ENCODE measurements at places on chromosomes 3 and 15.

DNA sequence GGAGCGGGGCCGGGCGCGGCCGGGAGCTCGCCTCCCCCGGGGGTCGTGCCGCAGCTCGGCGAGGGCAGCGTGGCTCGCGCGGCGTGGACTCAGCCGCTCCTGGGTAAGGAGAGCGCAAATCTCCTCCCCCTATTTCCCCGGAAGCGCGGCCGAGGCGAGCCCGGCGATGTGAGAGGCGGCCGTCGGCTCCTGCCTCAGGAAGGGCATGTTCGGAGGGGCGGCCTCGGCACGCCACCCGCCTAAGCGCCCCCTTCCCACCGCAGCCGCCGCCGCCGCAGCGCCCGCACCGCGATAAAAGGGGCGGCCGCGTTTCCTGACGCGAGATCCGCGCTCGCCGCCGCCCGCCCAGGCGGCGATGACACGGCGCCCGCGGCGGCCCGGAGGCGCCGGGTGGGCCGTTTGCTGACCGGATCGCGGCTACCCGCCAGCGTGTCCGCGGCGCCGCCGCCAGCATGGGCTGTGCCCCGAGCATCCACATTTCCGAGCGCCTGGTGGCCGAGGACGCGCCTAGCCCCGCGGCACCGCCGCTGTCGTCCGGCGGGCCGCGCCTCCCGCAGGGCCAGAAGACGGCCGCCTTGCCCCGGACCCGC lies at the start of gene PDE8A:
TSS of gene PDE8A (plus strand) at position 146 of the 590 bp plus-strand sequence. CDS start at position 453, 307 bp downstream.
- DNase-seq = no peak

GRCh38 chr3:73024836-73025235 lies 28.2 kb downstream of the PPP4R2 start:
- no peak for DNase-seq

DNA sequence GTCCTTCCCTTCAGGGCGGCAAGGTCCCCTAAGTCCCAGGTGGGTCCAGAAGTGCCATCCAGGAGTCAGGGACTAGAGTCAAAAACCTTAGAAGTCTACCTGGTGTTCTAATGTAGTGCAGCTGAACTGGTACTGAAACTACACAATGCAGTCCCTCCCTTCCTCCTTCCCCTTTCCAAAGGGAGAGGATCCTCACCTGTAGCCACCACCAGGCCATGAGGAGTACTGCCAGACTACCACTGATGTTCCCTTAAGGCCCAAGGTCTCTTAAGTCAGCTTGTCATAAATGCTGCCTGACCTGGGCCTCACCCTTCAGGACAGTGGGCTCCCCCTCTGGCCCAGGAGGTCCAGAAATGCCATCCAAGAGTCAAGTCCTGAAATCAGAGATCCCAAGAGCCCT lies 98.9 kb downstream of the ULK4 start:
- no peak for DNase-seq

DNA sequence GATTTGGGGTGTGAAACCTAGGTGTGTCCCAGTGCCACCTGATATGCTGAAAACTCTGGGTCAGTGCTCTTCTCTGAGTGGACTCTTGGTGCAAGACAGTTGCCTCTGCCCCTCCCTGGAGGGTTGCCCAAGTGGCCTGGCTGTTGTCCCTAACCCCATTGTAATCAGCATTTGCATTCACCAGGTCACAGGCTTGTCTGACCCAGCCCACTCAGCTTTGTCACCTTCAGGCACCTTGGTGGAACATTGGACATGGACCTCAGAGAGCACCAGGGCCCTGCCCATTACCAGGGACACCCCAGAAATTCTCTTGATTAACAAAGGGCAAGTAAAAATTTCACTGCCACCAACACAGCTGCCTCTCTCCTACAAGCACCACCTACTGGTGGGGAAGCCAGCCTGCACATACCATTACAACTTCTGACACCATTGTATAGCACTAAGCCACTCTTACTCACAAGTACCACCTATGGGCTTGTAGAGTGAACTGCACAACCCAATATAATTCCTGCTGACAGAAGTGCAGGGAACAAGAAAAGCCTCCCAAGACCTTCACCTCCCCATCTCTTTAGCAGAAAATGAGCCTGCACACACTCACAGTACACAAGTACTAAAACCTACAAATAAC lies 324.6 kb downstream of the EPHA6 start:
- no peak for DNase-seq

DNA sequence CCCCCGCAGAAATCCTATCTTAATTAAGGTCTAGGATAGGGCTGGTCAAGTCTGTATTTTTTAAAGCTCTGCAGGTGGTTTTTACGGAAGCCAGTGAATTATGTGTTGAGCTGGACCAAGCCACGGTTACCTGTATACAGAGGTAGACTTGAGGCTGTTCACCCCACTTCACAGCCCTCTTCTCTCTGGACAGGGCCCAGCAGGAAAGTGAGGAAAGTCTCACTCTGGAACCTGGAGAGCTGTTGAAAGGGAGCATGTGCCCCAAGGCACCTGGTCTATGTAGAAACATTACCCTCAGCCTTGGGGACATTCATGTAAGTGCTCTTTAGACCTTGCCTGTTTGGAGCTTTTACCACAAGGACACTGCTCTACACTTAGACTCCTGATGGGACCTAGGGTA lies 6.9 kb downstream of the SEMA5B start:
- DNase-seq = no peak

- no peak for DNase-seq
These were observed 12.0 kb upstream of the COL8A1 start for GRCh38 chr3:99626417-99626788.

- DNase-seq = peak; percentile 33
These were observed 733 bp downstream of the RNF111 start for GRCh38 chr15:58988006-58988785.

- DNase-seq = no peak
These were observed 51.9 kb downstream of the SEMA6D start for GRCh38 chr15:47769166-47769565.

DNA sequence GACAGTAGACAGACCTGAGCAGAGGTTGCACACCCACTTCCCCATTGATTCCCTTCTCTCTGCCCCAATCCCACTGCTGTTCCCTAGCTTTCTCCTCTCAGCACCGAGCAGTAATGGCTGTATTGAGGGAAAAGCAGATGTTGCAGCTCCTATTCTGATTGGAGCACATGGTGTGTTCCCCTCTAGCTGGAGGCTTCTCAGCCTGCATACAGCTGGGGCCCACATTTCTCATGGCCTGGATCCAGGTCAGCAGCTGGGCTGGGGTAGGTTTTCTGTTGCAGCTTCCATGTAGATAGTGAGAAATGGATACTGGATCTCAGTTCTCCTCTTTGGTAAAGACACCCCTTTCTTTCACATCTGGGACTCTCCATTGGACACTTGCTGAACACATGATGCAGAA lies 50.1 kb downstream of the RYR3 start:
- no peak for DNase-seq

DNA sequence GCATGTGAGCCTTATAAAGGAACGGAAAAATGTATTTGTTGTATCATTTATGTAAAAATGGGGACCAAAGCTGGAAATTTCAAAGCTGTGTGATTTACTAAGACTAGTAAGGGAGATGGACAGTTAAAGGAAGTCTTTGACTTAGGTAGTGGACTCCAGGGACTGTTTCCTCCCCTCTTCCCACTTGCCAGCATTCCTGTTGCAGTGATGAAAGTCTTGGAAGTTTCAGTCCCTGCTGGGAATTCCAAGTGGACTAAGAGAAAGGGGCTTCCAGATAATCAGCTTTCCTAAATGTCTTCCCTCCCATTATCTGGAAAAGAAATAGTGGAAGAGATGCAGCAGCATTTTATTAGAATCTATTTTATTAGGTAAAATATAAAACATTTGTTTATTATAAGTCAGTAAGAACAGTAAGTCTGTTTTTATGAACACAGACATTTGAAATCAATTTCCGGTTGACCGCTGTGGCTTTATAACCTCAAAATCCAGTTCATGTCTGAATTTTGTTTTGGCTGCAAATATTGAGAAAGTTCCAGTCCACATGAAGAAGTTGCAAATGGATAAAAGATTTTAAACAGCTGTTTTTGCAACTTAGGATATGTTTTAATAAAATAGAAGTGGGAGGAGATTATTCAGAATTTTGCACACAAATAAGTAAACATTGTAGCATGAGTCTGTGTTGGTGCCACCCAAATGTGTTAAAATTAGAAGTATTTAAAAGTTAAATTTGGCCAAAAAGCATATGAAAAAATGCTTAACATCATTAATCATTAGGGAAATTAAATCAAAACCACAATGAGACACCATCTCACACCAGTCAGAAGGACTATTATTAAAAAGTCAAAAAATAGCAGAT lies 141.8 kb downstream of the IL20RB start:
- no peak for DNase-seq

DNA sequence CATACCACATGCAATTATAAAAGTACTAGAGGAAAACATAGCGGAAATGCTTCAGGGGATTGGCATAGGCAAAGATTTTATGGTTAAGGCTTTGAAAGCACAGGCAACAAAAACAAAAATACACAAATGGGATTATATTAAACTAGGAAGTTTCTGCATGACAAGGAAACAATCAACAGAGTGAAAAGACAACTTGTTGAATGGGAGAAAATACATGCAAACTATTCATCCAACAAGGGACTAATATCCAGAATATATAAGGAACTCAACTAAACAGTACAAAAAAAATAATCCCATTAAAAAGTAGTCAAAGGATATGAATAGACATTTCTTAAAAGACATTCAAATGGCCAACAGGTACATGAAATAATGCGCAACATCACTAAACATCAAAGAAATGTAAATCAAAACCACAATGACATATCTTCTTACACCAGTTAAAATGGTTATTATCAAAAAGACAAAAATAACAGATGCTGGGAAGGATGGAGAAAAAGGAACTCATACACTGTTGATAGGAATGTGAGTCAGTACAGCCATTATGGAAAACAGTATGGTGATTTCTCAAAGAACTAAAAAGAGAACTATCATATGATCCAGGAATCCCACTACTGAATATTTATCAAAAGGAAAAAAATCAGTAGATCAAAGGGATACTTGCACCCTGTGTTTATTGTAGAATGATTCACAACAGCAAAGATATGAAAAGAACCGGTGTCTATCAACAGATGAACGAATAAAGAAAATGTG lies 39.1 kb downstream of the COPS2 start:
- no peak for DNase-seq

Data from stimulated activated CD8-positive, alpha-beta memory T cell treated with anti-CD3 and anti-CD28 coated beads, Interleukin-15, amount 100 ng/mL, for 4 hours (primary cell).